Colonic mucosa (tissue), 4 donors: ENCODE measurements at places on chromosomes 11 and 22. TPM values are rescaled to one million over a fixed set of nuclear protein-coding genes. Genes with fewer than 3 reads are reported as not detected.

DNA sequence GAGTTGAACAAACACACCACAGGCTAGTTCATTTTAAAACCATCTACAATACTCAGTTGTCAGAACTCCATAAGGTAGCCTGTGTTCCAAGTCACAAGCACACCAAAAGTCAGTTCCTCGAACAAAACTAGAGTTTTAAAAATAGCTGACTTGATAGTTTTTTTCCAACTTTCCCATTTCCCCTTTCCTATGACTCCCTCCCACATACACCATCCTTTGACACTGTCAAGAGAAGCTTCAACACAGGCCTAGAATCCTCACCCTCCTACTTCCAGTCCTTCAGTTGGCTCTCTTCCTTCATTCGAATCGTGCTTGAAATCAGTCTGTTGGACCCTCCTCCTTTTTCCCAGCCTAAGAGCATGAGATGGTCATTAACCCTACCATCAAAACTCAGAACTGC is 105.7 kb upstream of the AKIP1 start:
- no peak for DNase-seq

DNA sequence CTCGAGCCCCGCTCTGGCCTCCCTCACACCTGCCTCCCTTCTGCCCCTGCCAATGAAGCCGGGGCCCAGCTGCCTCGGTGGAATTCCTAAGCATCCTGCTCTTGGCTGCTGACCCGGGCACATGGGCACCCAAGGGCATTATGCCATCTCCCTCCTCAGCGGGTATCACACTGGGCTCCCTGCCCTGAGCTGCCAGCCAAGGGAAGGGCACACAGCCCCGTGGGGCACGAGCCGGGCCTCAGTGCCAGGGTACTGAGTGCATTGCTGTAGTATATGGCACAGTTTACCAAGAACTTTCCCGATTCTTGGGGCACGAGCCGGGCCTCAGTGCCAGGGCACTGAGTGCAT is 43.8 kb upstream of the JAM3 start:
- no peak for DNase-seq

- no peak for DNase-seq
Measured at GRCh38 chr22:27212102-27212501, 554.7 kb downstream of the MIAT start.

DNA sequence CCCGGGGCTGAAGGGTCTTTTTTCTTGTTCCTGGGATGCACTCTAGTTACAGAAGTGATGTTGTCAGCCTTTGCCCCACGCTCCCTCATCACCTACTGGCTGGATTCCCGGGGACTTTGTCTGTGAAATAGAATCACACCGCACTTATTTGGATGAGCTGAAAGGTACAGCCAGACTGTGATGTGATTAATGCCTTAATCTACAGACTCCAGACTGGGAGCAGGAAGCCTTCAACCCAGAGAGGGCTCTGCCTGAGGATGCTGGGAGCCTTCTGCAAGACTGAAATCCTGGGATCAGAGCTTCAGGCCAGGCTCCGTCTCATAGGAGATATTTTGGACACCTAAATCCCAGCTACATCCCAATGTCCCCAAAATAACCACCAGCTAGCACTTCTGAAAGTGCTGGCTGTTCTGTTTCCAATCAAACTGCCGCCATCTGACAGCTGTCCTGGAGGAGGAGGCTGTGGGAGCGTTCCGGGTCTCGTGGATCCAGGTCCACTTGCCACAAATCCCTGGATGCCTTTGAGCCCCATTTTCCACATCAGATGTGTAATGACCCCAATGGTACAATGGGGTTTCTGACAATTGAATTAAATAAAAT is 688.5 kb downstream of the TBC1D22A start:
- no peak for DNase-seq

GRCh38 chr22:47139013-47139789 is 376.8 kb downstream of the TBC1D22A start:
- no peak for DNase-seq

DNA sequence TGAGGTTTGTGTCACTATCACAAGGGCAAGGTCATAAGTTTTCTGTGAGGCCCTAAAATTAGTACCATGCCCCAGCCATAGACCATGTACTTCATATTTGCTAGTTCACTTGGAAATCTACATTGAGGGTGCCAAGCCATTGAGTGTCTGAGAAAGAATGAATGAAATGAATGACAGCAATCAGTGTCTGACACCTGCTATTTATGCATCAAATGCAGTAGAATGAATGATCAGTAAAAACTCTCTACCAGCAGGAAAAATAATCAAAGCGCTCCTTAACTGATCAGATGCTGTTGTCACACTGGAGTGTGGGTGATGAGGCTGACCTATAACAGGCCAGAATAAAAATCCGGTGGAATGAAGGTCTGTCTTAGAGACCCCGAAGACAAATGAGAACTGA is 467.9 kb upstream of the B3GAT1 start:
- DNase-seq, result no peak

- DNase-seq, result peak; percentile 90
Measured at GRCh38 chr22:24525416-24526037, 29.4 kb downstream of the GUCD1 start.

DNA sequence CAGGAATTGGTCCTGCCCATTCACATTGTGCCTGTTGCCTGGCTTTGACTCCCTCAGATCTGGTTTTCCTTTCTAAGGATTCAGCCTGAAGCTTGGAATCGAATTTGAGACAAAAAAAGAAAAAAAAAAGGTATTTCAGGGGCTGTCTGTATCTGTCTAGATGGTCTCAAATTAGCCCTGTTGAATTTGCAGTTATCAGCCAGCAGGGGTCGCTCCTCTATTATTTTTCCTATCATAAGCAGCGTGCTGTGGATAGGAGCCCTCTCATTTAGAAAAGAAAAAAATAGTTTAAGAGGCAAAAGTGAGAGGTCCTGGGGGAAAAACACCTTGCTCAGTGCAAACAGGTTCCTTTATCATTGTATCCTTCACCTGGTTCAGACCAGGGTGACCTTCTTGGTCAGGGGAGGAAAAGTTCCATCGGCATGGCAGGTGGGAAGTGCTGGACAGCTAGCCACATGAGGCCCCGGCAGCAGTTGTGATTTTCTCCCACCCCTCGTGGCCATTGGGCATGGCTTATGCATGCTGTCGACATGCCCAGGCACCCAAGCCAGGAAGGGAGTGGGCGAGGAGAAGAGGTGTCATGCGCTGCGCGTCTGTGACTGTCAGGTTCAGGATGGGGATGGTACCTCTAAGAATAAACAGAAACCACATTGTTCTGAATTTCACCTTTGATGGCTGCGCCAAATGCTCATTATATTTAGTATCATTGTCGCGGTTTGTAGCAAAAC is 13.1 kb downstream of the OR5AK2 start:
- DNase-seq, result no peak

DNA sequence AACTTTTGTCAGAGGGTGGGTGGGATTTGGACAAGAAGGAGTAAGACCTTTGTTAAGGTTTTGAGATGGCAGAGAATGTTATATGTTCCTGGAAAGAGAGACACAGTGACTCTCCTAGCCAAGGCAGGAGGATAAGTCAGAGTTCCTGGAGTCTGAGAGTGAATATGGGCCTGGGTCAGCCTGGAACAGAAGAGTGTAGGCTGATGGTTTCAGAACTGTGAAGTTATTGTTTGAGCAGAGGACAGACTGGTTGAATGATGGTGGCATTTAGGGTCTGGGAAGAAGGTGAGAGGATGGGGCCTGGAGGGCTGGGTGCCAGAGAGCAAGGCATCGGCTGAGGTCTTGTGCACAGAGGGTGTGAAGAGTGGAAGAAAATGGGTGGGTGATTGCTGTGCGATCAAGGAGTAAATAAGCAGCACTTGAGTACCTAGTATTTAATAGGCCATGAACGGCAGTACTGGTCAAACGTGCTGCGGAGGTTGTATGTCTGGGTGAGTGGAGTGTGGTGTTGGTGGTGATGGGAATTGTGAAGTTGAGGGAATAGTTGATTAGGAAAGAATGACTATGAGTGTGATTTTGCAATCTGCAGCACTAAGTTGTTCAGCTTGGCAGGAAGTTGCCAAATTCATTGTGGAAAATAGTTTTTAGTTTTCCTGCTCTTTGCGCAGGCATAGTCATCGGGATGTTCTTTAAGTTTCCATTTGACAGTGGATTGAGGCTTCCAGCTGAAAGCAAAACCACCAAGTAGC is 1.8 kb downstream of the PANX1 start:
- no peak for DNase-seq

DNA sequence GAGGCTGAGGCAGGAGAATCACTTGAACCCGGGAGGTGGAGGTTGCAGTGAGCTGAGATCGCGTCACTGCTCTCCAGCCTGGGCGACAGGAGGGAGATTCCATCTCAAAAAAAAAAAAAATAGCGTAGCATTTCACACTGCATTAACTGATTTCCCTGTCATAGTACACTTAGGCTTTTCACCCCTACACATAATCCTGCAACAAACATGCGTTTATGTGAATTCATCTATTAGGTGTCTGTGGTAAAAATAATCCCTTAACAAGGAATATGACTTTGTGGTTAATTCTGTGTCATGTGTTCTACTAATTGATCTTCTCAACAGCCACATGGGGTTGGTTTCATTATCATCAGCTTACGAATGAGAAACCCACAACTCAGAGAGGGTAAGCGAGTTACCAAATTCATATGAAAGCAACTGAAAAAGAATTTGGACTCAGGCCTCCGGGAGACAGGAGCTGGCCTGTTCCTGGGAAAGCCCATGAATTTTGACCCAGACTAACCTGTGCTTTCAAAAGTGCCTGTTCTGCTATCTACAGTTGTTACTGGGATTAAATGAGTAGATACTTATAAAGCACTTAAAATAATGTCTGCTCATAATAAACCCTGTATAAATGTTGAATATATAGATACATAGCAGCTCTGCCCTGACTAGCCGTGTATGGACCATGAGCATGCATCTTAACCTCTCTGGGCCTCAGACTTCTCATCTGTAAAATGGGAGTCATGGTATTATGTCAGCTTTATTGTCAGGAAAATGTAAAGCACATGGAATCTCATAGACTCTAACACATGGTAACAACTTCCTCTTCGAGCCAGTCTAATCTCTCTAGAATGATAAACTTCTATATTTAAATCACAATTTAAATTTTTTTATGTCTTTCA is 36.6 kb downstream of the KCNJ1 start:
- no peak for DNase-seq

DNA sequence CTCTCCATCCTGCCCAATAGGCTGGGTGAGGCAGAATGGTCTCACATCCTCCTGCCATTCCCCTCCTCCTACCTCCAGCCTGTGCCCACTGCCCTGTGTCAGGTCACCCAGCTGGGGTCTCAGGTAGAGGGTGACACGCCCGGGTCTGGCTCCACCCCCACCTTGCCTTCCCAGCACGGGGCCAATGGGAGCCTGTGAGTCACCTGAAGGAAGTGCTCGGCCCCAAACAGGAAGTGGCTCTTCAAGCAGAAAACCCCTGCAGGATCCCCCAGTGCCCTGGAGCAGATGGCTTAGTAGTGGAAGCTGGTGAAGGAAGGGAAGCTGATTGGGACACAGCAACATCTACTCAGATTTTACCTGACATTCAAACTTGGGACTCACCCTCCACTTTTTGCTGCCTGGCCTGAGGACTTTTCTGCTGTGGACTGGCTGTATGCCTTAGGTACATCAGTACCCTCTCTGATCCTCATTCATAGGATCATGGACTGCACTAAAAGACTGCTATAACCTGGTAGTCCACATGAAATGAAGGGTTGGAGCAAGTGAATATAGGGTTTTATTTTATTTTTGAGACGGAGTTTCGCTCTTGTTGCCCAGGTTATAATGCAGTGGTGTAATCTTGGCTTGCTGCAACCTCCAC is 33.4 kb downstream of the GDPD5 start:
- no peak for DNase-seq

DNA sequence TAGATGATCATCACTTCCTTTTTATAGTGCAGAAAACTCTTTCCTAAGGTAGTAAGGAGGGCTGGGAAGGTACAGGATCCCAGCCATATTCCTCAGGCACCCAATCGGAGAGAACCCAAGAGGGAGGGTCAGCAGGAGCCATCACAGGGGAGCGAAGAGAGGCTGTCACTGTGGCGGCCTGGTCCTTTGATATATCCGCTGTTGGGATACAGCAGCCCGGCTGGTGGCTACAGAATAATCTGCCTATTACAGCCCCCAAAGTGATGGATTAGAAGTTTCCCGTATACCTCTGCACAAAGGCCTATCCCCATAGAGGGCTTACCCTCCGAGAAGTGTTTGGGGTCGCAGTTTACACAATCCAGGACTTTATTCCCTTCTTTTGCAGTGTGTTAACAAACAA is 48.5 kb downstream of the OR4D9 start:
- DNase-seq, result no peak

DNA sequence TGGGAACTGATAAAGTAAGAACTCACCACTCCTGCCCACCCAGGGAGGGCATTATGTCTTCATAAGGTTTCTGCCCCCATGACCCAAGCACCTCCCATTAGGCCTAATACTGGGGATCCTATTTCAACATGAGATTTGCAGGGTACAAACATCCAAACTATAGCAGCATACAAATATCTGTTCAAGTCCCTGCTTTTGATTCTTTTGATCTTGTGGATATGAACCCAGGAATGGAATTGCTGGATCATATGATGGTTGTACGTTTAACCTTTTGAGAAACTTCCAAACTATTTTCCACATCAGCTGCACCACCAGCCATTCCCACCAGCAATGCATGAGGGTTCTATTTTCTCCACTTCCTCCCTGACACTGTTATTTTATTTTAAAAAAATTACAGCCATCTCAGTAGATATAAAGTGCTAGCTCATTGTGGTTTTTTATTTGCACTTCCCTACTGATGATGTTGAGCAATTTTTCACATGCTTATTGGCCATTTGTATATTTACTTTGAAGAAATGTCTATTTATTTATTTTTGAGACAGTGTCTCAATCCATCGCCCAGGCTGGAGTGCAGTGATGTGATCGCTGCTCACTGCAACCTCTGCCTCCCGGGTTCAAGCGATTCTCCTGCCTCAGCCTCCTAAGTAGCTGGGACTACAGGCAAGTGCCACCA is 7.1 kb upstream of the ATG16L2 start:
- DNase-seq, result no peak

DNA sequence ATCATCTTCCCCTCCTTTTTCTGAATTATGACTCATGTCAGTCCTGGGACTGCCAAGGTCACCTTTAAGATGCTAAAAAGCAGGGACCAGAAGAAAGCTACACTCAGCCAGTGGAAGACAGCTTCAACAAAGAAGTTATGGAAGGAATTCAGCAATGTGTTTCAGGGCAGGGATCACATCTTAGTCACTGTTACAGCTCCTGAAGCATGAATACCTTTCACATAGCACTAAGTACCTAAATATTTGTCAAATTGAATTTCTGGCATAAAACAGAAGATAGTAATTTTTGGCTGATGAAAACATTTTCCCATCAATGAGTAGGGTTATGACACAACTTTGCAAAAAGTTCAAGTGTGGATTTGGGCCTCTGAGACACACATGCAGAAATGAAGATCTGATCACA is 5.2 kb downstream of the DDB1 start:
- no peak for DNase-seq

DNA sequence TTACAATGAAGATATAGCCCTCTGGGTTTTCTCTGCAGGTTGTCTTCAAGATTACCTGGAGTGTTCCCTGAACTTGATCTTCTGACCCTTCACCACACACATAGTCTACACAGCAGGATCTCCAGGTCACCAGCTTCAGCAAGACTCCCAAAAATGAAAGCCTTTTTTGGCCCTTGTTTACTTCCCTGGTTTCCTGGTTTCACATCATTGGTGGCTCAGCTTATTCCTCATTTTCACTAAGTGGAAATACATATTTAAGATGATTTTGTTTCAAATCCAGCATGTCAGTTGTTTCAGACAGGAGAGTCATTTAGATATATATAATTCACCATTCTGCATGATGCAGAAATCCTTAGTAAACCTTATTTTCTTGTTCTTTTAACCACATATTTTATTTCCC is 41.6 kb upstream of the MPEG1 start:
- no peak for DNase-seq

The CHST1 gene
- 0.54 TPM for total RNA-seq

The FAM227A gene
- 2.0 TPM for total RNA-seq

The SELENOH gene
- total RNA-seq, result 86.9 TPM

The DNAJB13 gene
- not detected for total RNA-seq

The SUSD2 gene
- total RNA-seq, result 2.4 TPM

The PRRG4 gene
- total RNA-seq, result 11.5 TPM
